ENCODE measurements at places on chromosomes 1 and 21.

DNA sequence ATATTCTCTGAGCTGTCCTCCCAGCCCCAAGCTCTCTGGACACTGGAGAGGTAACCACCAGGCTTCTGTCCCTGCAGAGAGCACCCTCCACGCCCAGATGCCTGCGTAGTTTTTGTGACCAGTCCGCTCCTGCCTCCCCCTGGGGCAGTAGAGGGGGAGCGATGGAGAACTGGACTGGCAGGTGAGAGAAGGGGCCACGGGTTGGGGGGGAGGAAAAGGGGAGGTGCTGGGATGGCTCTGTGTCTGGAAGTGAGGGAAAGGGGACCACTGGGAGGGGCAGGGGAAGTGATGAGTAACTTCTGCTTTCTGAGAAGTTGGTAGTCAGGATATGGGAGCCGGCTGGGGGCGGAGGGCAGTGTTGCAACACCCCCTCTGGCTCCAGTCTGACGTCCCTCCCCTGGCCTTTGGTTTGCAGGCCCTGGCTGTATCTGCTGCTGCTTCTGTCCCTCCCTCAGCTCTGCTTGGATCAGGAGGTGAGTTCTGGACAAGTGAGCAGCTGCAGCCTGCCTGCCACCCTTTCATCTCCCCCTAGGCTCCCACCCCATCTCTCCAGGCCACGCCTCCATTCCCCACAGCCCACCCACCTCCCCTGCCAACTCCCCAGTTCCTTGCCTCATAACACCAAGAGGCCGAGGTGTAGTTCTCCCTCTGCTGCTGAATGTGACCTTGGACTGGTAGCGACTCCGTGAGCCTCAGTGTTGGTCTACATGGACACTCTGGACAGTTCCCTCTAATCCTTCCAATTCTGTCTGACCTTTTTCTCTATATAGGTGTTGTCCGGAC is 3.1 kb downstream of the ADAMTSL4 start:
- DNase-seq, result no peak

GRCh38 chr1:9399510-9400424 is 107.1 kb downstream of the SPSB1 start:
- peak; percentile 35 for DNase-seq

- DNase-seq, result no peak
Measured at GRCh38 chr1:17719874-17720273, 35.3 kb upstream of the ACTL8 start.

- no peak for DNase-seq
Measured at GRCh38 chr1:116392717-116393404, 19.8 kb downstream of the ATP1A1 start.

DNA sequence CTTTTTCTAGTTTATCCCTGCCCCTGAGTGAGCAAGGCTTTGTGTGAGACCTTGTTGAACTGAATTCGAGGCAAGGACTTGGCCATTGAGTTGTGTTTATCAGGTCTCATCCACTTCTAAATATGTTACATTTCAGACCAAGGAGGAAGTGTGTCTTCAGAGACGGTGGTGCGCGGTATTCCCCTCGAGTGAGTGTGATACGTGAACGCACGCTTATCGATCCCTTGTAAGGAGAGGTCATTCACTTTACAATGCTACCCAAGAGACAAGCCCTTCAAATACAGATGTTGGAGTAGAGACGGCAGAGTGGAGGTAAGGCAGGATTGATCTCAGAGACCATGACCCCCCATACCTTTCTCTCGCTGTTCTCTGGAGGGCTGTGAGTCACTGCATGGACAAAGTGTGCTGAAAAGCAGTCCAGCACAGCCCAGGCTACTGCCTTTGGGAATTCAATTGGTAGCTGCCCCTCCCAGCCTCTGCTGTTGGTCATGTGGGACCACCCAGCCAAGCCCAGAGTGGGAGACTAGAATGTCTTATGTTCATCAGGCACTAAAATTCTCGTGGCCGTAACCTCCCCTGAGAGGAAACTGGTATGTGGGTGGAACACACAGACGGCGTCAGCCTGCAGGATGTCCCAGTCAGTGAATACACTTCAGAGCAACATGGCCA is 16.3 kb upstream of the MTARC1 start:
- DNase-seq, result no peak

DNA sequence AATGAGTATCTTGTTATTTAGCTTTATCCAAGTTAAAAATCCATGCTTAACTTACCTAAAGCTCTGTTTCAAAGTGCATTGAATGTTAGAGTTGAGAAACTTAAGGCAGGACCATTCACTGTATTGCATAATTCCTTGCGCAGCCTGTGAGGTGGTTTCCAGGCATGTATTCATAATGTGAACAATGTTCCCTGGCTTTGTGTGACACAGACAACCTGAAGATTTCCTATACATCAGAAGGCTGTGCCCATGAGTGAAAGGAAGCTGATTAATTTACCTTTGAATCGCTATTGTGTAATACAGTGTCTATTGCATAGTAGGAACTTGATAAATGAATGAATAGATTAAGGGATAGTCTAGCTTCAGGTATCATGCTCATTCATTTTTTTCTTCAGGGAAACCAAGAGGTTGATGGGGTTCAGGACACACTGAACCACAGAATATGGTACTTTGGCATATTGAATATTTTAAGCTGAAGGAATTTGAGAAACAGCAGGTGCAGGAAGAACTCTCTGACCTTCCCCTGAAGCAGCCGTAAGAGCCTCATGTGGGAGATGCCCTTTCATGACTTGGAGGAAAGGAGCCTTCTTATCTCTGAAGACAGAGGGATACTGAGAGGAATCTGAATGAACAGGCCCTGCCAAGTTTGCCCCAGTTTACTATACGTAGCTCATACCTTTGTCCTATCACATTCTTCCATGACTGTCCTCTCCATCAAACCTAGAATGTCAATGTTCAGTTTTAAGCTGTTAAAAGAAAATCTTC is 88.6 kb upstream of the GNG12 start:
- no peak for DNase-seq

DNA sequence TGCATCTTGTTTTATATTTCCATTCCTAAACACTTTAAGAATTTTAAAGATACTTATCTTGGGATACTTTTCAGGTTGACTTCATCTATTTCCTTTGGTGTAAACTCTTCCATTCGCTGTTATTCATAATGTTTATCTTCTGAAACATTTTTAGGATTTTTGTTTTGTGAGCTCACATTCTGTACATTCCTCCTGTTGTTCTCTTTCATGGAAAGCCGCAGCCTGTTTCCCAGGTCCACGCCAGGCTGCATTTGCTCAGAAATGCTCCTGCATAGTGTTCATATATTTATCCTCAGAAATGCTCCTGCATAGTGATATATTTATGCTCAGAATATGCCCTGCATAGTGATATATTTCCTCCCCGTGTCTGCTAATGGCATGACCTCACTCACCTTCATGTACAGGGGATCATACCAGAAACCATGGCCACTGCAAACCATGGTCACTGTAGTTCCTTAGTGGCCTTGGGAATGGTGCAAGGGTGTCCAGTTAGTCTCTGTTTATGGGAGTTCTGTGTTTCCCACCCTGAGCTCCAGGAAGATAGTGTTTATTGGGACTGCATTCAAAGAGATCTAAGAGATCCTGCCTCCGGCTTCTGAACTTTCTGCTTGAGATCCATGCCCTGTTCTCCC is 153.9 kb upstream of the GREM2 start:
- DNase-seq, result no peak
